ENCODE measurements at places on chromosomes 2 and 18.

DNA sequence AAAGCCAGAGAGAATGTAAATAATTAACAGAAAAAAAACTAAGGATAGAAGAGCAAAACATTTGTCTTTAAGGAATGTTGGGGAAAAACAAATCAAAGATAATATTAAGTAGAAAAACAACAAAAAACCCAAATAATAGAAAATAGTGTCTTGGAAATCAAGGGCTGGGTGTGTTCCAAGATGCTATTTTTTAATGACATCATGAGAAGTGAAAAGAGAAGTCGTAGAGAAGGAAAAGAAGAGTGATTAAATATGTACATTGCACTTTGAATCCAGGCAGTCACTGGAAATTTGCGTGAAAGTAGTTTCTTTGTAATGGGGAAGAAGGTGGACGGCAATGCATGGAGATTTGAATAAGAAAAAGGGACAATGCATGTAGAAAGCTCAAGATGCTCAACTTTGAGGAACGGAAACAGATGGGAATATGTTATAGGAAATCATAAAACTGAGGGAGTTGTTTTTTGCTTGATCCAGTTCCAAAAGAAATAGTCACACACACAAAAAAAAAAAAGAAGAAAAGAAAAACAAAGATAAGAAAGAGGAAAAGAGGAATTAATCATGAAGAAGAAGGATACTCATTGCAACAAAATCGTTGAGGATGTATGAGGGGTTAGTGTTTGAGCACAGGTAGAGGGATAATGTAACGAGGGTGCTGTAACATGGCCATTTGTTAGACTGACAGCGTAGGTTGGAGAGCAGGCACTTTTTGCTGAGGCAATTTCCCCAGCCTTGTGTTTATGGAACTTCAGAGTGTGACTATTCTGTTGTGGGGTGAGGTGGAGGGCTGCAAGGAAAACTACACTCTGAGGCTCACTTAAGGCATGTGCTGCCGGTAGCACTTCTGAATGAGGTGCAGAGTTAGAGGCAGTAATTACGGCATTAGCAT lies 184.1 kb downstream of the CALCRL start:
- no peak for DNase-seq

DNA sequence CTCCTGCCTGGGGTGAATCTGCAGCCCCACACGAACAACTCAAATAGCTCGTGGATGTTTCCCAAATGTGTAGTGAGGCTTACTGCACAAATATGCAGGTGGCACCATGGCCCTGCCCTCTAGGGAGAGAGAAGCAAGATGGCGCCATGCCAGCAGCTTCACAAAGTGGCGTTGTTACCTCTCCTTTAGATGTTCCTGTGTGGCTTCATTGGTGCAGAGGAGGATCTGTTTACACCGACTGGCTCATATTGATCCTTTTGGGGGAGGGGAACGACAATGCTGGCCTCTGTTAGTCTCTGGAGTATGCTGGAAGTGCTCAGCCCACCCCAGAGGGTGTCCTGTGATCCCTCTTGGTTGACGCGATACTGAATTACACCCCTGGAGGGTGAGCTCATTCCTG lies 99.5 kb upstream of the GATA6 start:
- no peak for DNase-seq

- DNase-seq: no peak
Measured at GRCh38 chr2:225310745-225311144, 88.8 kb upstream of the NYAP2 start.

DNA sequence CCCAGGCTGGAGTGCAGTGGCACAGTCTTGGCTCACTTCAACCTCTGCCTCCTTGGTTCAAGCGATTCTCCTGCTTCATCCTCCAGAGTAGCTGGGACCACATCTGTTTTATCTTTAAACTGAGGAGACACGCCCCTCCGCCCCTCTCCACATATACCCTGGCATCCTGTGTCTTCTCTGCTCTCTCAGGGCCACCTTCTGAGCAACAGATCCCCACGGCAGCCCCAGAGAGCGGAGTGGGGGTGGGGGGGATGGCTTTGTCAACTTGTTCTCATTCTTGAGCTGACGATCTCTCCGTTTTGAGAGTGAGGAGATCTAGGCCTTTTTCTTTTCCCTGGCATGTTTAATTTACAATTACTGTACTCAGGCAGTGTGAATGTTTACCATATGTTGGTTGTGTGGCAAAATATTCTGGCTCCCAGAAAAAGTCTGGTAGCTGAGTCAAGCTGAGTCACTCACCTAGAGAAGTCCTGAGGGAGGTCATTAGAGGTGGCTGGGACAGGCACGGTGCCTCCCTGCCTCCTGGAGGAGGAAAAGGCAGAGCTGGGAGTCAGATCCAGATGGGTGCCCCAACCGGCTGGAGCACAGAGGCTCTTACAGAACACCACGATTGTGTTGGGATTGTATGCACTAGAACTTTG lies 19.5 kb upstream of the ID2 start:
- no peak for DNase-seq

DNA sequence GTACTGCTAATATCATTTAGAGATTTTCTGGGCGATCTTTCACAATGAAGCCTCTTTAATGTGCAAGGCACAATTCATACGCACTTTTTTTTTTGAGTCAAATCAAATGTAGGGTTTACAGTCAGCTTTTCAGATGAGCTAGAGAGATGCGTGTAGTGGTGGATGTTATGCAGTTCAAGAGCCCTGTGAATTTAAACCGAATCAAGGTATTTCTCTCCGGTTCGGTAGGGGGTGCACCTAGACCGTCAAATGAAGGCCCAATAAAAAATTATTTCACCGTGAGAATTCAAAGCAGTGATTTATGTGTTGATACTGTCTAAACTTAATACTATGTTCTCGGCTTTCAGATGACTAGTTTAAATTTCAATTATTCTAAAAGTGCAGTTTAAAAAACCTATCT lies 1.1 kb downstream of the PTH2R start:
- DNase-seq: no peak

GRCh38 chr2:105950521-105951383 lies 206.0 kb downstream of the NCK2 start:
- no peak for DNase-seq

DNA sequence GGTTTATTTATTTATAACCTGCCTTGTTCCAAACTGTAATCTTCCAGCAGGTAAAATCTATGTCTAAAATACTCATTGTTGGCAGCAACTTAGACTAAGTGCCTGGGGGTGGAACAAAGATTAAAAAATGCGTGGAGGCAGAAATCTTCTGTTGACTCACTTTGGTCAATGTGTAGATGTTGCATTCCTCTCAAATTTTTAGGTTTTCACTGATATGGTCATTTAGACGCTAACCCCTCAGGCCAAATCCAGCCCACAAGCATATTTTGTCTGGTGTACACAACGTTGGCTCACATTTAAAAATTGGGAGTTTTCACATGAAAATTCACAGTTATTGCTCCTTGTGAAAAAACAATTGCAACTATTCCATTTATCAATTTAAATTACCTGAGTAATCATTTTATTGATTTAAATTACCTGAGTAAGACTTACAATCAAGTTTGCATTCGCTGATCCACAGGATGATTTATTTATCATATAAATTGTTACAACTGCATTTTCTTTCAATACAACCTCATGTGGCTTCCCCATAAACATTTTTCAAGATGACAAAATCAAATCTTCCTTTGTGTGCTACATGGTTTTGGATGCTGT lies 564.2 kb downstream of the TSN start:
- peak; percentile 77 for DNase-seq

DNA sequence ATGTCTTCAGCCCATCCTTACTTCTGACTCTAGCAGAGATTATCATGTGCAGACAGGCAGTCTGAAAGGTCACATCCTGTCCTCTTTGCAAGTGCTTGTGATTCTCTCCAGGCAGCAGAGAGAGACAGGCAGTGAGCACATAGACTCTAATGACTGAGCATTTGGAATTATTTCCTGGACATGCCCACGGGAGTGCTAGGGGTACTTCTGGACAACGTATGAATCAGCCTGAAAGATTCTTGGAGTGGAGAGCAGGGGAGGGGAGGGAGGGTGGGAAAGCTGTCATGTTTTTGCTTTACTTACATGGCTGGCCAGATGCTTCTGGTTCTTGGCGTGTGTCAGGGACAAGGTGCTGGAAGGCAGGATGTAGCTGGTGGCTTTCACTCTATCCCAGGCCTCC lies 150.6 kb downstream of the RIF1 start:
- DNase-seq: peak; percentile 19

- DNase-seq: no peak
Measured at GRCh38 chr2:191666732-191667131, 11.2 kb upstream of the NABP1 start.

GRCh38 chr18:79326413-79327198 lies 69.1 kb upstream of the NFATC1 start:
- DNase-seq: no peak

- DNase-seq: no peak
Measured at GRCh38 chr2:163808406-163808805, 72.6 kb upstream of the FIGN start.

DNA sequence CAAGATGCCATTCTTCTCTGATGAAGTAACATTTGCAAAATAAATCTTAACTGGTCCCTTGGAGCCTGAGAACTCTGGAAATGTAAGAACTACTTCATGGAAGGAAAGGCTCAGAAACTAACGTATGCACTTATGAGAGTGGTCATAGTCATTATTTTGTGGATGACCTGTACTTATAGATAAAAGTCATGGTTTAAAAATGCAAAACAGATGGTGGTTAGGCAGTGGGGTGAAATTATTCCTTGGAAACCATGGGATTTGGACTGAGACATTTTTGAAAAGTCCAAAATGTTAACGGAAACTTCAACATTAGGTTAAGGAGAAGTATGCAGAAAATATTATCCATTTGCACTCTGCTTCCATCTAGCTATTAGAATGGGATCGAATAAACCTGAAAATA lies 223.0 kb downstream of the ICOS start:
- no peak for DNase-seq

GRCh38 chr2:195318440-195319111 lies 338.4 kb upstream of the SLC39A10 start:
- DNase-seq: peak; percentile 16

DNA sequence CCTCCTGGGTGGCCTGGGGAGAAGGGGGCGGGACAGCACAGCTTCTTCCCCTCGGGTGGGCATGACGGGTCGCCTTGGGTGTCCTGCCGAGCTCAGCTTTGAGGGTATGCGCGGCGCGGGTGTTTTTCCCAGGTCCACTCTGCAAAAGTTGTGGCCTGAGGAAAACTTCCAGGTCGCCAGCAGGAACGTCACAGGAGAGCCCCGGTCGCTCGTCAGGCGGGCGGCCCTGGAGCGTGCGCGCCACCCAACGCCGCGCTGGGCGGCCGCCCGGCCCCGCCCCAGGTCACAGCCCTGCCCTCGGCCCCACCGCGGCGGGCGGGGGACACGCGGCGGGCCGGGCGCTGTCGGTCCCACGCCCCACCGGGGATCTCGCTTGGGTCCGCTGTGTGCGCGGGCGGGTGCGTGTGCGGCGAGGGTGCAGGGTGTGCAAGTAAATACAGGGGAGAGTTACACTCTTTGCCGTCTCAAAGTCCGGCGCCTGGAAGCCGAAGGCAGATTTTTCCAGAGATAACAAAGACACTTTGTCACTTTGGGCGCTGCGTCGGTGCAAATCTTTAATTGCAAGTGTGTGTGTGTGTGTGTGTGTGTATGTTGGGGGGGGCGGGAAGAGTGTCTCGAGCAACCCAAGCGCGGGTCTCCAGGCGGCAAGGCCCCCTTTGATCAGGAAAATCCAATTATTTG lies 616 bp upstream of the SP5 start:
- DNase-seq: no peak

GRCh38 chr2:8453904-8454302 lies 228.0 kb upstream of the ID2 start:
- no peak for DNase-seq

- no peak for DNase-seq
Measured at GRCh38 chr2:173296235-173296634, 58.4 kb upstream of the CDCA7 start.

DNA sequence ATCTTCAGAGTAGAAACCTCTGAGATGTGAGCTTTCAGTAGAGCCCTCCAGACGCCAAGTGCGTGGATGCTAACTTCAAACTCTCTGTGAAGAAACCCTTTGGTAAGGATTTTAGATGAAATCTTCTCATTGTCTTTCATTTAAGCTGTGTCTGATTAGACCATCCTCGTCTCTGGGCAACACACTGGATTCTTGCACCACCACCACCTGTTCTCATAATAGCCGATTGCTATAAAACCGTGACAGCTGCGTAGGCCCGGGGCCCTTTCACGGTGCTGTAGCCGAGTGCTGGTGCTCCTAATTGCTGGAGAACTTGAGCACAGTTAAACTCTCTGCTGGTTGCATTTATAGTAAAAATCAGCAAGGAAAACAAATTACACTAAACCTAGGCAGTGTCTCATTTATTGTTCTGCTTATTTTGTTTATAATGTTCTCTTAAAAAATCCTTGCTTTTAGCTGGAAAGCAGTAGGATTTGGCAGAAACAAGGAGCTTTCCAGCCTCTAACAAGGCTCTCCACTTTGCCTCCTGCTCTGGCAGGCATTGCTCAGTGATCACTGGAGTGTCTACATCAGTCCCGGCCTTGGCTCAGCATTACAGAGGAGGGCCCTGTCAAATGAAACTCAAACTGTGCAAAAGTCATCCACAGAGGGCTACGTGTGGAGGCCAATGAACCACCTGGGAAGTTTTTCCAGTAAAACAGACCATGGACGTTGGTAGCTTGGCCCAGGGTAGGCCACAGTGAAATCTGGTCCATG lies 40.9 kb upstream of the MBP start:
- DNase-seq: no peak

DNA sequence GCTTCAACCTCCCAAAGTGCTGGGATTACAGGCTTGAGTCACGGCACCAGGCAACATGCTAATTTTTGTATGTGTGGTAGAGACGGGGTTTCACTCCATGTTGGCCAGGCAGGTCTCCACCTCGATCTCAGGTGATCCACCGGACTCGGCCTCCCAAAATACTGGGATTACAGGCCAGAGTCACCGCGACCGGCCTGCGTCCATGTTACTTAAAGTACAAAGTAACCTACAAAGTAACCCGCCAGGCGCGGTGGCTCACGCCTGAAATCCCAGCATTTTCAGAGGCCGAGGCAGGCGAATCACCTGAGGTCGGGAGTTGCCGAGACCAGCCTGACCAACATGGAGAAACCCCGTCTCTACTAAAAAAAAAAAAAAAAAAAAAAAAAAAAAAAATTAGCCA lies 1.1 kb upstream of the ANKRD30B start:
- no peak for DNase-seq

DNA sequence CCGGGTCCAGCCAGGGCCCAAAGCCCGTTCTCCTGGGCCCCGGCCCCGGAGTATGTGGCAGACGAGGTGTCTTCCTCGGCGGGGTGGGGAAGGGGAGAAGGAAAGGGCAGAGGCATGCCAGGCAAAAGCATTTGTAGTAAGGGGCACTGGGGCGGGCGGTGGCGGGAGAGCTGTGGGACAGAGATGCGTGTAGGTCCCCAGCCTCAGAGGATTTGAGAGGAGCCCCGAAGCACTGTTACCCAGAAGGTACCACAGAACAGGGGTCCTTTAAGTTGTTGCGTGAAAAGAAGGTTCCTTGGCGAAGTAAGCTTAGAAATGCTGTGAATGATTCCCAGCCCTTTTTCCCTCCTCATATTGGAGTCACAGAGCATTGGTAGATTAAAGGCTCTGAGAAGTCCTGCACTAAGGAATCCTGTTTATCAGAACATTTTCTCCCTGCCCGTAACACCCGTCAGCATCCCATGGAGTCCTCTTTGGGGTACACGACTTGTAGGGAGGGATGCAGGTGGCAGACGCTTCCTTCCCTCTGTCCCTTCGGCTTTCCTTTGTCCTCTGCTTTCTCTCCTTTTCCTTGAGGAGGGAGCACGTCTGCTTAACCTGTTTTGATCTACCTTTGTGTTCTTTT lies 12.5 kb downstream of the GAREM2 start:
- DNase-seq: no peak

All from foreskin melanocyte (primary cell).